Activated CD8-positive, alpha-beta T cell treated with anti-CD3 and anti-CD28 coated beads for 36 hours (primary cell): ENCODE measurements at places on chromosomes 6 and 20.
A peak's percentile ranks its signal among the peaks of the same experiment; 100 is the strongest.

DNA sequence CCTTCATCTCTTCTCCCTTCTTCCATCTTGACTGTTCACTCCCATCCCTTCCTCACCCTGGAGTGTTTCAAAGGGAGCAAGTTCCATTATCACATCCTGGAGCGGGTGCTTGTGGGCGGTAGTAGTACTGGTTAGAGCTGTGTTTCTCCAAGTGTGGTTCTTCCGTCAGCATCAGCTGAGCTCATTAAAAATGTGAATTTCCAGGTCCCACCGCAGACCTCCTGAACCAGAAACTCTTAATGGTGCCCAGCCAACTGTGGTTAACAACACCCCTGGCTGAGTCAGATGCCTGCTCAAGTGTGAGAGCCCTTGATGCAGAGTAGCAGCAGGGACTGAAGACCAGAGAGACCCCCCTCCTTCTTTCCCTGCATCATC, 24.4 kb downstream of the ANGPT4 start:
- DNase-seq = no peak

DNA sequence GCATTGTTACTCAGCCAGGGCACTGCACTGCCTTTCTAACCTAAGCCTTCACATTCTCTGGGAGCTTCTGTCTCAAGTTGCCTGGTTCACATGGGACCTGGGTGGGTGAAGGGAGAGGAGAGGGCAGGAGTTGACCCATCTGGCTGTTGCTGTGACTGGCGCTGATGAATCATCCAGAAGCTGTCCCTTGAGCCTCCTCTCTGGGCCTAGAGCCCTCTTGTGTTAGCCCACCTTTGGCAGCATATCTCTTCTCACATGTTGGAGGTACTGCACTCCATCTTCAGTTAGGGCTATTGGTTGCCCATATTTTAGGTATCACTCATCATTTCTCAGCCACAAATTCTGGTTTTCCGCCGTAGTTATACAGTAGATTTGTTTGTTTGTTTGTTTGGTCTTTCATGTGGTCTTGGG, 19.8 kb downstream of the XRN2 start:
- peak; percentile 13 for DNase-seq

DNA sequence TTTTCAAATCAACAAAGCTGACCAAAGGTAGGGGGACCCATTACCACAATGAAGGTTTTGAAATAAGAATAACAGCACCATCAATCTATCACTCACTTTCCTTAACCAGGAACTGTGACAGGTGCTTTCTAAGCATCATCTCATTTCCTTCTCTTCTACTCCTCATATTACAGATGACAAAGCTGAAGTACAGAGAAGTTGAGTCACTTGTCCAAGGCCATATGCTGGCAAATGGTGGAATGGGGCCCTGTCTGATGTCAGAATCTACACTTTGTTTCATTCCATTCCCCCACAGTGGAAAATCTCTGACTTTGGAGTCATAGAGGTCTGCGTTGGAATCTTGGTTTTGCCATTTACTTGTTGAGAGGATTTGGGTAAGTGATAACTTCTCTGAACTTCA, 222.5 kb upstream of the LRFN2 start:
- DNase-seq = no peak

DNA sequence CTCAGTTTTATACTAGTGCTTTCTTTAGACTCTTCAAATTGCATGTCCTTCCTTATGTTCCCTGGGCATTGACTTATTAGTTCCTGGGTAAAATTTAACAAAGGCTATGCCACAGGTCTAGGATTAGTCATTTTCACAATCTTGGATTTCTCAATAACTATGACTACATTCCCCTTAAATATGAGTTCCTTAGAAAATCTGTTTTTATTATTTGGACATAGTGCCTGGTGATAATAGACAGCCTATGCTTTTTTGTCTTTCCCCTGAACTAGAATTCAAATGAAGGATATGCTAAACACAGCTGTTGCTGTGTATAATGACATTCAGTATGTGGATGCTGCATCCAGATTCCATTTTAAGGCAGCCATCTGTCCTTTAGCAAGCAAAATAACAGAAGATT, 1252.8 kb upstream of the GJE1 start:
- no peak for DNase-seq

- peak; percentile 96 for DNase-seq
Measured at GRCh38 chr6:157823528-157824370, 703 bp downstream of the SNX9 start.

DNA sequence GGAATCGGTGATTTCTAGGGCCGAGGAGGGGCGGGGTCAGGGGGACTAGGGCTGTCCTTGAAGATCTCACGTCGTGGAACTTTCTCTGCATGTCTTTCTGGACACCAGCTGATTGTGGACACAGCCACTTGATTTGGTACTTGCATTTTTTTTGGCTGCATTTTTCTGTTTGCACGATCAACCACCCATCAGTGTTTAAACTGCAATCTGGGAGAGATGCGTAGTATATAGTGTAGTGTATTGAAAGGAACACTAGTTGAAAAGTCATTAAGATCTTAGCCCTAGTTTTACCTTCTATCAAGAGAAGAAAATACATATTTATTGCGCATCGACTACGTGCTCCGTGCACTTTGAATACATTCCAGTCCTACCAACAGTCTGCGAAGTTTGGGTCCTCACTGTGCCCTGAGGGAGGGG, 657 bp downstream of the NT5DC1 start:
- peak; percentile 86 for DNase-seq

DNA sequence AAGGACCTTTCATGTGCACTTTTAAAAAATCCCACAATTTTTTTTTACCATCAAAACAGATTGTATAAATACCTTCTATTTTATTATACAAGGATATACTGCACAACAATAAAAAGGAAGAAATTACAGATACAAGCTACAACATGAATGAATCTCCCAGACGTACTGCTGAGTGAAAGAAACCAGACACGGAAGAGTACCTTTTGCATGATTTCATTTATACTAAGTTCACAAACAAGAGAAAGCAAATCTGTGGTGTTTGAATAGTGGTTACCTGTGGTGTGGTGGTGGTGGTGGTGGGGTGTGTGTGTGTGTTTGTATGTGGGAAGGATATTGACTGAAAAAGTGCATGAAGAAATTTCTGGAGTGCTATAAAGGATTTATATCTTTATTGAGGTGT, 6.8 kb upstream of the PLCB4 start:
- no peak for DNase-seq

- DNase-seq = no peak
Measured at GRCh38 chr6:39951716-39952115, 17.5 kb upstream of the MOCS1 start.

- DNase-seq = no peak
Measured at GRCh38 chr6:36781669-36782068, 57.6 kb downstream of the CPNE5 start.

DNA sequence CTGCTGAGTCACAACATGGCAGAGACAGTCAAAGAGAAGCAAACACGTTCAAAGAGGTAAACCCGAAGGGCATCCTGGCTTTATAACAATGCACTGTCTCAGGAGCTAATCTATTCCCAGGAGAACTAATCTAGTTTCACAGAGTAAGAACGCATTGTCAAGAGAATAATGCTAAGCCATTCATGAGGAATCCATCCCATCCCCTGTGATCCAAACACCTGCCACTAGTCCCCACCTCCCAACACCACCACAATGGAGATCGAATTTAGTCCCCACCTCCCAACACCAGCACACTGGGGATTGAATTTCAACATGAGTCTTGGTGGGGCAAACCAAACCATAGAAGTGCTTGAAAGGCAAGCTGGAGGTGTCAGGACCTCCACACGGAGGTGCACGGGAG, 231.5 kb upstream of the ID4 start:
- no peak for DNase-seq

- no peak for DNase-seq
Measured at GRCh38 chr6:161542346-161542980, 268.6 kb upstream of the AGPAT4 start.

GRCh38 chr6:140253096-140253495, 878.6 kb upstream of the CITED2 start:
- no peak for DNase-seq
